ENCODE measurements at places on chromosomes 4 and X.

DNA sequence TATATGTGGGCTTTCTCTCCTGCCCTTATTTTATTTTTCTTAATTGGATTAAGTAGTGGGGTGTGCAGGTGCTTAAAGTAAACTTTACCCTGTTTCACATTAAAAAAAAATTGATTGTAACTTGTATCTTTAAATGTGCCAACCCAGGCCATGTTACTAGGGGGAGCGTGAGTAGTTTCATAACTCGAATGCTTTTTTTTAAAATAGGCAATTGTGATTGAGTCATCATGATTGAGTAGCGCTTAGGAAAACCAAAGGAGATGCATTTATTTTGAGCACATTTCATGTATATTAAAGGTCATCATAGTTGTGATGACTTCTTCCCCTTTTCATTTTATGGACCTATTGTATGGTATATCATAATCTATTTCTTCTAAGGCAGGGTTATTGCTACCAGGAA is 32.2 kb downstream of the GPAT3 start:
- DNase-seq, result no peak

DNA sequence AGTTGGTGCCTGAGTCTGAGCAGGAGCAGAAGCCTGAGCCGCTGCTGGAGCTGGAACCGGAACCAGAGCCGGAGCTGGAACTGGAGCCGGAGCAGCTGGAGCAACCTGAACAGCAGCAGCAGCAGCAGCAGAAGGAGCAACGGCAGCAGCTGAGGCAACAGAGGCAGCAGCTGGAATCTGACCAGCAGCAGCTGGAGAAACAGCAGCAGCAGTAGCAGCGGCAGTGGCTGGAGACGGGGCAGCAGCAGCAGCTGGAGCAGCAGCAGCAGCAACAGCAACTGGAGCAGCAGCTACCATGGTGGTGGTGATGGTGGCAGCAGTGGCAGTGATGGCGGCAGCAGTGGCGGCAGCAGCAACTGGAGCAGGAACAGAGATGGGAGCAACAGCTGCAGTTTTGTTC is 61.5 kb downstream of the AMOT start:
- DNase-seq, result no peak

DNA sequence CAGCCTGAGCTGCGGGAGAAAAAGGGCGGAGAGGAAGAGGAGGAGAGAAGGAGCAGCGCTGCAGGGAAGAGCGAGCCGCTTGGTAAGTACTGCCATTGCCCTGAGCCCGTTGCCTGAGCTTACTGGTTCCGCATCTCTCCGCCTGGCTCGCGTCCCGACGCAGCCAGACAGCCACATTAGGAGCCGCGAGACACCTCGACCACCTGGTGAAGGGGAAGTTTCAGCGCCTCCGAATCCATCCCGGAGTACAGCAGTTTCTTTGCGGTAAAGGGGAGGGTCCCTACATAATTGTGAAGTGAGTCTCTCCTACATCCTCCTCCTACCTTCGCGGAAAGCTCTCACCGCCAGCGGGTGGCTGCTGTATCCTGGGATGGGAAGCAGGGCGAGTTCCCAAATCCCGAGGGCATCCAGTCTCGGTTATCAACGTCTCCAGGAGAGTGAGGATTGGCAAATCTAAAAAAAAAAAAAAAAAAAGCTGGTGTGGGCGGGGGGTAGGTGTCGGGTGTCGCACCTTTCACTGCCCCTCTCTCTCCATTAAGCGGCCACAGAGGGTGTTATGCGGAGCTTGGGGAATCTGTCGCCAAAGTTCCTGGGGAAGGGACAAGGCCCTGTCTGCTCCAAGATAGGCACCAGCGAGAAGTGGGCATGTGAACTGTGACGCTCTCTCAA is 7.9 kb downstream of the TBX22 start:
- DNase-seq, result no peak

DNA sequence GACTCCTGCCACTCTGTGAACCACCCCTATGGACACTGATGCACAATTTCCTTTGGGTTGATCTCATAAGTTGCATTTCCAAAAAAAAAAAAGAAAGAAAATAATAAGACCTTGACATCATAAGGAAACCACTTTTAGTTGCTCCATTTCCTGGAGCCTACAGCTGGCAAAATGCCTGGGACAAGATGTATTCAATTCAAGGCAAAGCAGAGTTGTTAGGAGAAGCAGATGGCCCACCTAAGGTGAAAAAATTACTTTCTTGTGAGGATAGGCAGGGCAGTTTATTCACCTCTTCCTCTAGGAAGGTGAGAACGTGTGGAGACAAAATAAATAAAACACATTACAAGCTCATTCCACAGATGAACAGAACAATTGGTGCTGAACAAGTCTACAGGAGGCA is 14.1 kb upstream of the SCRG1 start:
- no peak for DNase-seq

- DNase-seq, result no peak
Measured at GRCh38 chr4:82666970-82667665, 105.3 kb upstream of the TMEM150C start.

- no peak for DNase-seq
Measured at GRCh38 chr4:55347610-55348228, 1.7 kb downstream of the SRD5A3 start.

DNA sequence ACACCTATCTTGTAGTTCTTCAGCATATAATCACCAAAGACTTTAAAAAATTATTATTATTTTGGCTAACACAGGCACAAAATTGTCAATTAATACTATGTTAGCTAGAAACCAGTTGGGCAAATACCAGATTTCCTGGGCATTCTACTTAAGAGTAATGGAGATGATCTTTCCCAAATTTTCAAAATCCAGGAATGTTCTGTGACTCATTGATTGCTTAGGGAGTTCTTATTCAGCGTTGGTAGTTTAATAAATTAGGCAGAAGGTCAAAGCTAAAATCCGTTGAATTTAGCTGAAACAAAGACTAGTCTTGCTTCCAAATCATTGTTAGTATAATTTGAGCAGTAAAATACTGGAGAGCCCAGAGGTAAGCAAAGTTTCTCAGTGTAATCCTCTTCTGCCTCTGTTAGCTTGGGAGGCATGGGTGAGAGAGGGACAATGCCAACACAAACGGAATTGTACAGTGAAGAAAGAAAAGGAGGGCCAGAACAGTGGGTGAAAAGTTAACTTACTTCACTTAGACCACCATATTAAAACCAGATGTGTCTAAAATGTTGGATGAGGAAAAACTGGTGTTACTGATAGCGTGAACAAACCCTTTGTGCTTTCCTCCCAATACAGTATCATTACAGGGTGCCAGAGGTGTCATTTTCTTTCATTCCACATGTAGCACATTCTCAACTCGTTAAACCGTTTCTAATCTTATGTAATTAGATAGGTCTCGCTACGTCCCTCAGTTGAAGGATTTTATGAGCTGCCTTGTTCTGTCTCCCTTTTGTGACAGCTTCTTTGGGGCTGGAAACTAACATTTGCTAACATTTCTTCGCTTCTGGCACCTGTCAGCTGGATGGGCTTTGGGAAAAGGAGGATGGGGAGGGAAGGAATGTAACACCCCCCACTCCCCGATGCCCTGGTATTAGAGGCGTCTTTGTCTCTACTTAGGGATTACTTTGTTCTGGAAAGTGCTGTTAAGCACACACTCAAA is 87.4 kb upstream of the CITED1 start:
- no peak for DNase-seq

DNA sequence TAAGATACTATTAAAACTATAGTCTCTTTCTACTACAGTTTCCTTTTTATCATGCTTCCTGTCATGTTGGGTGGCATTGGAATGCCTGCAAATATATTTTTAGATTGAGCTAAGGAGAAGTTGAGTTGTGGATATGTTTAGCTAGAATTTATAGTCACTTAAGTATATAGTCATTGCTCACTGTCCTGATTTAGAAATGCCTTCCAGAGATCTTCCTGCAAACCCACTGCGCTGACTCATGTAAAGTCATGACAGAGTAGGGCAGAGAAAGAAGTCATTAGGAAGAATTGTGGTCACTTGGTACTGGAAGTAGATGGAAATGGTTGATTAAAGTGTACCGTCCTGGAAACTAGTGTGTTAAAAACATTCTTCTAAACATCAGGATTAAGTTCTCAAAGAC is 490.3 kb upstream of the PABPC4L start:
- no peak for DNase-seq

Measured in nucleus accumbens (tissue), 56 donors.